ENCODE measurements at places on chromosomes 16 and 17. TPM values are rescaled to one million over a fixed set of nuclear protein-coding genes. Genes with fewer than 3 reads are reported as not detected.

DNA sequence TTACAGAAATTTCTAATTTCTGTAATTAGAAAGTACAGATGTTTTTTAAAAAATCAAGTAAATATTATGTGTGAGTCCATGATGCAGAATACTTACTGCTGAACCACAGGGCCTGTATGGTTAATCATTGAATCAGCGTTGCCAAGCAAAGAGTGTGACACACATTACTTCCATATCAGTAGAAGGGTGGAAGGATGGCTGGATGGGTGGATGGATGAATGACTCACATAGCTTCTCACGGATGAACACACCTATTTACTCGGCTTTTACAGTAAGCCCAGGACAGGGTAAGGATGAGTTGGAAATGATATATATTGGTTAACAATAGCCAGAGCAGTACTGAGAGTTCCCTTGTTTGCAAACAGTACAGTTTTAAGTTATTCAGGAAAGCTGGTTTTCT, 495.9 kb upstream of the RBFOX1 start:
- DNase-seq = no peak

- peak; percentile 47 for DNase-seq
Observed at GRCh38 chr16:49593424-49594040, 219.9 kb downstream of the C16orf78 start.

- no peak for DNase-seq
Observed at GRCh38 chr16:58022601-58023371, 2.8 kb upstream of the MMP15 start.

Gene ATP2A1
- total RNA-seq = 3.0 TPM

Gene RPL19
- 2,219 TPM for total RNA-seq

DNA sequence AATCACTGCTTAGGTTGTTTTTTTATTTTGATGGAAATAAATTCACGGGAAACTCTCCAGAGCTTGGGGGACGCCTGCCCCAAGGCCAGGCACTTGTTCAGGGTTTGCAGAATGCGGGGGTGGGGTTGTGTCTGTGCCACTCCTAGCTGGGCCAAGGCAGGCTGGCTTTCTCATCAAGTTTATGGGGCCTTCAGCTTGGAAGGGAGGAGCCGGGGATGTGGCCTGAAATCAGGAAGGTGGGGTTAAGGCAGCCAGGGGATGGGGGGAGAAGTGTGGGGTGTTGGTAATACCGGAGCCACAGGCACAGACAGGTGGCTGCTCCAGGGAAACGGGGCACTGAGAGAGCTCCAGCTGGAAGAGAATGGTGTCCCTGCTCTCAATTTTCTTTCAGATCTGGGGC, 1.7 kb upstream of the CHAD start:
- no peak for DNase-seq

GRCh38 chr17:1087381-1088241, 90.7 kb downstream of the TIMM22 start:
- DNase-seq = peak; percentile 85

- no peak for DNase-seq
Observed at GRCh38 chr17:3848229-3848835, 2.3 kb upstream of the NCBP3 start.

- DNase-seq = peak; percentile 75
Observed at GRCh38 chr16:69106491-69107315, 1.2 kb downstream of the HAS3 start.

Gene CACNA1H
- total RNA-seq = 27.2 TPM

GRCh38 chr17:61551255-61551742, 39.7 kb downstream of the NACA2 start:
- no peak for DNase-seq

GRCh38 chr16:47134550-47134949, 9.2 kb downstream of the NETO2 start:
- no peak for DNase-seq

DNA sequence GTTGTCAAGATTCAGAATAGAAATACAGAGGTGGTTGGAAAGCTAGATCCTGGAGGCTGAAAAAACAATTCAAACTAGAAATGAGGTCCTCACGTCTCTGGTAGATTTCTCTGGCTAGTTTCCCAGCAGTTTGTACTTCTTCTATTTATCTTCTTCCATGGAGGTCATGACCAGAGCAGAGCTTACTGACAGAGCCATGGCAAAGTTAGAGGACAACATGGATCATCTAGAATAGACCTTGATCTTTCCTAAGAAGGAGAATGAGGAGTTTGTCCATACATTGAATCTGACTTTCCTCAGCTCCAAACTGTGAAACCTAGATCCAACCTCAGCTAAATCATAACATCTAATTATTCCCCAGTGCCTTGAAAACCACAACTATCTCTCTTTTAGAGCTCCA, 900.8 kb upstream of the GOT2 start:
- no peak for DNase-seq

- DNase-seq = no peak
Observed at GRCh38 chr17:65629234-65629690, 67.8 kb upstream of the AXIN2 start.

DNA sequence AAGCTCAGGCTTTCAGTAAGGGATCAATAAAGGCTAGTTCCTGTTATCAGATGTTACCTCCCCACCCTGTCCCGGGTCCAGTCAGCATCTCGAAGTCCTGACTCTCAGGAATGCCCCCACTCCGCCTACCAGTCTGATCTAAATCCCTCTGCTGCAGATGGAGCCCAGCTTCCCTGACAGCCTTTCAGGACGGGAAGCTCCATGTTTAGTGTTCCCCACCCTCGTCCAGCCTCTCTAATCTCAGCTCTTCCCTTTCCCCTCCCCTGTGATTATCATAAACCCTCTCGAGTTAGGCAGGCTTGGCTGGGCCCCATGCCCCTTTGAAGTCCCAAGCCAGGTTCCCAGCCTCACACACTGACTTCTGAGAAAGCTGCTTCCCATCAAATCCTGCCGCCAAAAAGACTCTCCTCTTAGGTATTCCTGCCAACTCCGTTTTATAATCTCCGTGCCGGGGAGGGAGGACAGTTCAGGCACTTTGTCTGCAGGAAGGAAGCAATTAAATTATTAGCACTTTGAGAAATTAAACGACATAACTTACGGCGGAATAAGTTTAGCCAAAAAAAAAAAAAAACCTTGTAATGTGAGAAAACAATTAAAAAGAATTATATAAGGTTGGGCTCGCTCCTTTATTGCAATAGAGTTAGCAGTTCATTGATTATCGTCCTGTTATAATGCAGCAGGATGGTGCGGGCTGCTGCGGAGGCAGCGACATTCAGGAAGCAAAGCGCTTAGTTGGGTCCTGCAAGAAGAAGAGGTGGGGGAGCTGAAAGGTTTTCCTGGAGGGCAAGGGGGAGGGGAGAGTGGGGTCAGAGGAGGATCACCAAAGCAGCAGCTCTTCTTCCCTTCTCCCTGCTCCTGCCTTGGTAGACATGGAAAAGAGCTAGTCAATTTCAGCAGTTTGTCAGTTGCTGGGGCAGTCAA, 16.8 kb upstream of the ETV4 start:
- DNase-seq = no peak

Gene TEX14
- 0.88 TPM for total RNA-seq
